ENCODE measurements at places on chromosomes 7 and 10.

- DNase-seq: no peak
These were observed 56.2 kb upstream of the CACUL1 start for GRCh38 chr10:118810796-118811505.

DNA sequence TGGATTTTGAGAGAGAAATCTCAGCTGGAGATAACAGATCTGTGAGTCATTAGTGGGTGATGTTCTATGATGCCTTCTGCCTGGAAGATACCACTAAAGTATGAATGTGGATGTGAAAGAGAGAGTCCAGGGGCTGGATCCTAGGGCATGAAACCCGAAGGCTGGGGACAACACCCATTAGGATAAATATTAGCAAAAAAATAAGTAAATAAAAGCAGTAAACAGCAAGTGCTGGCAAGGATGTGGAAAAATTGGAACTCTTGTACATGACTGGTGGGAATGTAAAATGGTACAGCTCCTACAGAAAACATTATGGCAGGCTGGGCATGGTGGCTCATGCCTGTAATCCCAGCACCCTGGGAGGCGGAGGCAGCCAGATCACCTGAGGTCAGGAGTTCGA is 16.6 kb upstream of the MGMT start:
- DNase-seq: no peak

- no peak for DNase-seq
These were observed 67.8 kb downstream of the ELMO1 start for GRCh38 chr7:37380831-37381230.

DNA sequence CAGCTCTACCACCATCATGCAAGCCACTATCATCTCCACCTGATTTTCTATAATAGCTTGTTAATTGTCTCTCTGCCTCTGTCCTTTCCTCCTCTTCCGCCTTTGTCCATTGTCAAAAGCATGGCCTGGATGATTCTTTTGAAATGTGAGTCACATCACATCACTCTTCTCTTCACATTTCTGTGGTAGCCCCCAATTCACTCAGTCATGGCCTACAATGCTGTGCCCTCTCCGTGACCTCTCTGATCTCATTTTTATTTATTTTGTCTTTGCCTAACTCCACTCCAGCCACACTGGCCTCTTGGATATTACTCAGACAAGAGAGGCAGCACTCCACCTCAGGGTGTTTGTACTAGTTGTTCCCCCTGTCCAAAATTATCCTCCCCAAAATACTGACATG is 4.9 kb upstream of the ABCB4 start:
- DNase-seq: no peak

GRCh38 chr7:105098863-105099515 is 85.0 kb downstream of the KMT2E start:
- DNase-seq: no peak

DNA sequence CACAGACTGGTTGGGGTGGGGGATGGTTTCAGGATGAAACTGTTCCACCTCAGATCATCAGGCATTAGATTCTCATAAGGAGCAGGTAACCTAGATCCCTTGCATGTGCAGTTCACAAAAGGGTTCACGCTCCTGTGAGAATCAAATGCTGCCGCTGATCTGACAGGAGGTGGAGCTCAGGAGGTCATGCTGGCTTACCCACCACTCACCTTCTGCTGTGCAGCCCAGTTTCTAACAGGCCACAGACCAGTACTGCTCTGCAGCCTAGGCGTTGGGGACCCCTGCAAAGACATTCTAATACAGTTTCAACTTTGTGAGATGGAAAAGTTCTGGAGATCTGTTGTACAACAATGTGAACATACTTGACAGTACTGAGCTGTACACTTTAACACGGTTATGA is 39.9 kb downstream of the STRA8 start:
- no peak for DNase-seq

GRCh38 chr7:17369691-17370426 is 71.4 kb downstream of the AHR start:
- no peak for DNase-seq

DNA sequence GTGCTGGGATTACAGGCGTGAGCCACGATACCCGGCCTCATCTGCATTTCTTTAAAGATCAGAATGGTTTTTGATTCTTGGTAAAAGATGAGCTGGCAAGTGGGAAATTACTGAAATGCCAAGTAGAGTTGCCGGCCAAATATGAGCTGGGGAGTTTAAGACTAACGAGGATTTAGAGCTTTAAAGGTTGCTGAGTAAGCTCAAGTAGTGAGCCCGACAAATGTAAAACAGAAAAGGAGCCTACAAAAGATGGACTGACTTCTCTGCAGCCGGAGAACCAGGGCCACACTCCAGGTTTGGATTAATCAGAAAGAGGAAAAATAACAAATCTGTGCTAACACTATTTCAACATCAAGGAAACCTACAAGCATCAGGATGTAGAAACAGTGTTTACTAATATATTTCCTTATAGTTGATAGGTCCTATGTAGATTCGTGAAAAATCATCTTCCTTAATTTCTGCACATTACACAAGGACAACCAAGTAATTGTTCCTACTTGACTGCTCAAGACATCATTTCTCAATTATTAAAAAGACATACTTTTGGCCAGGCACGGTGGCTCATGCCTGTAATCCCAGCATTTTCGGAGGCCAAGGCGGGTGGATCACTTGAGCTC is 49.6 kb downstream of the MPP7 start:
- no peak for DNase-seq

DNA sequence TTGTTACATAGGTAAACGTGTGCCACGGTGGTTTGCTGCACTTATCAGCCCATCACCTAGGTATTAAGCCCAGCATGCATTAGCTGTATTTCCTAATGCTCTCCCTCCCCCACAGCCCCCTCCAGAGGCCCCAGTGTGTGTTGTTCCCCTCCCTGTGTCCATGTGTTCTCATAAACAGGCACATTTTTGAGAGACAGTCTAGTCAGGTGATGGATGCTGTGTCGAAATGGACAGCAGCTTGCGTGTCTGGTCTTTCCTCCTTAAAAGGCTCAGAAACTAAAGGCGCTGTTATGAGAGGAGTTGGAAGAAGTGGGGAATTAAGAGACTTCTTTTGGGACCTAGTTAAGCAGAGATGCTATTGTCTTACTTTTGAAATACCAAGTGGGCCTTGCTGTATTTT is 296.0 kb downstream of the BBS9 start:
- DNase-seq: no peak

GRCh38 chr7:131161103-131161502 is 166.6 kb upstream of the MKLN1 start:
- DNase-seq: no peak

- DNase-seq: no peak
These were observed 198.3 kb downstream of the RPS24 start for GRCh38 chr10:78231939-78232338.

DNA sequence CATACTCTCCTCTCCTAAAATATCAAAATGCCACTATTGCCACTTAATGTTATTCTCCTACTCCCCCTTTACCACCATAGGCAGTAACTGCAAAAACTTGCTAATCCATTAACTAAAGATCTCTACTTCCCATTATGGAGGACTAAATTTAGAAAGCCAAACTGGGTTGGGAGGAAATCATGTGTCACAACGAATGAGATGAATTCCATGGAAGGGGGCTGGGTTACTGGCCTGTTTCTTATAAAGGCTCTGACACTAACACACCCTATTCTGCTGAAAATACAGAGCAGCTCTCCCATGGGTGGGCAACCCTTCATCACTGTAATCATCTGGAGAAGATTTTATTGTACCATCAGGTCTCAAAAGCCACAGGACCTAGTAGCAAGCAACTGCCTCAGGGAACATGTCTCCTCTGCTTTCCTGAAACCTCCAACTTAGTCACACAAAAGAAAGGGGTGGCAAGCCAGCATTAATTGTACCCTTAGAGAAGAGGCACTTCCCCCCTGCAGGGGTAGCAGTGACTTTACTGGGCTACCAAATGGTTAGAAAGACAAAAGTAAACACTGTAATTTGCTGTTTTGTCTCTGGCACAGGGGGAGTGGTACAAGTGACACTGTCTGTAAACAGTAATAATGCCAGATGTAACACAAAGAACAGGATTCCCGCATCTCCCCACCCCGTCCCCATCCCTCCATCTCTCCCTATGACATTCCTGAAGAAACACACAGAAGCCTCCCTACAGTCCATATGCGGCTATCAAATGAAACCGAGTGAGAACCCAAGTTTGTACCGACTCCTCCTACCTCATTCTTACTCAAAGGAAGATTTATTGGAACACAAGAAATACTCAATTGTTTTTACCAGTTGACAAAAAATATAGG is 81.6 kb downstream of the ARMH3 start:
- no peak for DNase-seq

- DNase-seq: no peak
These were observed 266.0 kb downstream of the USP6NL start for GRCh38 chr10:11345224-11346054.

DNA sequence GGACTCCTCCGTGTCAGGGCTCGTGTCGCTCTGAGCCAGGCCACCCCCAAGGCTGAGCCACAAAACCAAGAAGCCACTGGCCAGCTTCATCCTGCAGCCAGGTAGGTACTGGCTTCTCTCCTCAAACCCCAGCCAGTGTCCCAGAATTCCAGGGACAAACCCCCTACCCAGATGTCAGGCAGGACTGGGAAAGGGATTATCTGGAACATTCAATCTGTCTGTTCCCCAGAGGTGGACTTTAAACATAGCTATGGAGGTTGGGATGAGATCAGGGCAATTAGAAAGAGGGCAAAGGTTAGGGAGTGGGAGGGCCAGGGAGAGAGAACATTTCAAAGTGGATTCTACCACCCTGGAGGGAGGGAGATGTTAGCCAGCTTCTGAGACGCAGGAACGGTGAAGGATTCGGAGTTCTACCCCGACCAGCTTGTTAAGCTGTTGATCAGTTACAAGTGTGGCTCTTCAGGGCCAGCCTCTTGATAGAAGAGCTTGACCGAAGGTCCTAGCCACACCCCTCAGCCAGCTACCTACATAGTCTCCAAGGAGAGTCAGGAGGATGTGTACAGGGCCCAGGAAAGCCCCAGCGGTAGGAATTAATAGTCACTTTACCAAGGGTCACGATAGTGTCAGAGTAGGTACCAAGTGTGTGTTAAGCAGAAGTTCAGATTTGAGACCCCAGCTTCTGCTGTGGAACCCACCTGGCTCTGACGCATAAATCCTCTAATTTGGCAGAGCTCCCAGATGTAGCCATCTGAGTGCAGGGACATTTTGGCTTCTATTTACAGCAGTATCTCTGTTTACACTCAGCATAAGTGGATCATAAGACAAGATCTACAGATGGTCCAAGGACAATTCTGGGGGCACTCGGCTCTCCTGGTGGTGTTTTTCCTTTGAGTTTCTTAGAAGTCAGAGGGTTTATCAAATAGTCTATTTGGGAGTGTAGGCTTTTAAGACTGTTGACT is at the start of gene PLA2G12B:
Gene PLA2G12B, minus strand, starts transcription at position 211 of the 959 bp plus-strand sequence. Its CDS starts 121 bp downstream, at position 90.
- peak; percentile 47 for DNase-seq

DNA sequence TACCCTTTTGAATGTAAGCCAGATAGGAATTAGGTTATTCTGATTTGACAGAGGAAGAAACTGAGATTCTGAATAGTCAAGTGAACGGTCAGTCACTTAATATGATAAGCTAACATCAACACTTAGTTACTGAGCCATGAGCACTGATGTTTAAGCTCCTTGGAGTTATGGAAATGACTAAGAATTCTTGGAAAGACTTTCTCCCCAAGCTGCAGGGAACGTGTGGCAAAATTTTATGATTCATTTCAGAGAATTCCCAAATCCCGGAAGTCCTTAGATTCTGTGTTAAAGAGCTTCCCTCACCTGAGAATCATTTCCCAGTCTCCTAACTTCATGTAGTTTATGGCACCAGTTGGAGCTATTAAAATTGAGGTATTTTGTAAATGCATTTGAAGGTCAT is 330.9 kb downstream of the XPNPEP1 start:
- no peak for DNase-seq

DNA sequence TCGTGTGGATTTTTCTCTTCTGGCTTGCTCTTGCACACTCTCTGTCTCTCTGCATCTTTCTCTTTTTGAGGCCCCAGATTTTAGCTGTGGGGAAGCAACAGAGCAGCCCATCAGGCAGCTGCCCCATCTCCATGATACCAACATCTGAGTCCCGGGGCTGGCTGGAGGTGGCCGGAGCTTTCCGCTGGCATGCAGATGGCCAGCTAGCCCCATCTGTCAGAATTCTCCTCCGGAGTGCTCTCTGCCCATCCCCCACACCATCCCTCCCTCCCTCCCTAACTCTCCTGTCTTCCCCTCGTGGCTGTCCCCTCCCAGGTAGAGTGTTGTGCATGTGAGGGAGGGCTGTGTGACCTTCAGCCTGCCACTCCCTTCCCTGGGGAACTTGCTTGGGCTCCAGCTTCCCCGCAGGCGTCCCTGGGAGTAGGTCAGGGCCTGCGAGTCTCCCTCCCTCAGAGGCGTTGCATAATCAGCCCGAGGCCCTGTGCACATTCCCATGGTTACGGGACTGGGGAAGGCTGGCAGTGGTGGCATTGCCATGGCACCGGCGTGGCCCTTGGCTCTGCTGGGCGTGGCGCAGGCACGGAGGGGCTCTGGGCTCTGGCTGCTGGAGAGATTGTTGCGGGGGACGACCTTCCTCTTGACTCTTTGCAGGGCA is 24.7 kb downstream of the GHRHR start:
- peak; percentile 41 for DNase-seq

- no peak for DNase-seq
These were observed 6.9 kb downstream of the PILRA start for GRCh38 chr7:100380196-100380595.

GRCh38 chr7:158950914-158951635 is 94.7 kb downstream of the DYNC2I1 start:
- DNase-seq: no peak

GRCh38 chr7:51217804-51218203 is 98.8 kb downstream of the COBL start:
- DNase-seq: no peak

DNA sequence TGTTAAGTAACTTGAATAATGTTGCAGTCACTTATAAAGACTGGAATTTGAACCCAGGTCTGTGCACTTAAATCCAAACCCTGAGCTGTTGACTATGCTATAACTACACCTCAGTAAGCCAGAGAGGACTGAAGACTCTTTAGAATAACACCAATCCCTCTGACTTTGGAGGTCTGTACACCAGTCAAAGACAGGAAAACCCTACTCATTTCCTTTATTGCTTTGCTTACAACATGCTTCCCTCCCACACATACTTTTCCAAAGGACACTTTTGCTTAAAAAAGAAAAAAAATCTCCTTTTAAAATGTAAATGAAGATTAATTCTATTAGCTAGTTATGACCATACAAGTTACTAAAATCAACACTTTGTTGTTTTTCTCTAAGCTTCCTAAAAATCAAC is 184.7 kb upstream of the KCTD7 start:
- DNase-seq: no peak

- DNase-seq: no peak
These were observed 308.0 kb upstream of the KCND2 start for GRCh38 chr7:119964788-119965542.

- peak; percentile 21 for DNase-seq
These were observed 17.8 kb upstream of the HKDC1 start for GRCh38 chr10:69202332-69202731.

GRCh38 chr7:155935005-155935557 is 122.8 kb upstream of the SHH start:
- no peak for DNase-seq

GRCh38 chr10:71725998-71726579 is 6.5 kb upstream of the C10orf105 start:
- DNase-seq: no peak

- DNase-seq: no peak
These were observed 10.0 kb downstream of the IDI2 start for GRCh38 chr10:1015688-1016087.
